ENCODE measurements at places on chromosomes 11 and 22. TPM values are rescaled to one million over a fixed set of nuclear protein-coding genes. Genes with fewer than 3 reads are reported as not detected.

The PLAAT5 gene
- not detected for total RNA-seq

GRCh38 chr11:6655790-6656583 lies at the start of gene DCHS1:
Gene DCHS1 (minus strand): TSS chr11:6655809. CDS start chr11:6641613, 14,196 bp downstream.
- no peak within 1 kb of the TSS for H3K27ac ChIP-seq
- no peaks in the 10 kb centered on the region for H3K36me3 ChIP-seq
- H3K27me3 ChIP-seq = peaks cover 15% of the 10 kb centered on the region
- H3K4me3 ChIP-seq = no peak within 1 kb of the TSS
- no peak for DNase-seq

GRCh38 chr11:112058103-112058502 lies 15.7 kb downstream of the PIH1D2 start:
- no peak overlapping the region for H3K27ac ChIP-seq
- no peaks in the 10 kb centered on the region for H3K27me3 ChIP-seq
- peaks cover 55% of the 10 kb centered on the region for H3K36me3 ChIP-seq
- no peak overlapping the region for H3K4me3 ChIP-seq
- DNase-seq = no peak

DNA sequence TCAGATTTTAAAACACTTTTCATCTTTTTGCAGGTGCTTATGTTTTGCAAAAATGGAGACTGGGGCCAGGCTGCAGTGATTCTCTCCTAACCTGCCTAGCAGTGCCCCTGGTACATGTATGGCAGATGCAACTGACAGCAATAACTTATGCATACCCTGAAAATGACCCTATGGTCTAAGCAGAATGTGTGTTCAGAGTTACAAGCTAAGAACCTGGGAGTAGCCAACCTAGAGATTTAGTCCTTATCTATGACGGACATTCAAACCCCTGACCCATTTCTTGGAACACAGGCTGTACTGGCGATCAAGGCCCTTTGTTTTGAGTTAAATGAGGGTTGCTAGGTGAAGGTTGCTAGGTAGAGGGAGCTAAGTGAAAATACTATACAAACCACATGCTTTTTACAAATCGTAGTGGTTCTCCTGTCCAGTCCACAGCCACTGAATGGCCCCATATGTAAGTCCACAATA lies 184.9 kb upstream of the SESN3 start:
- H3K4me1 ChIP-seq = no peaks in the 10 kb centered on the region
- no peaks in the 10 kb centered on the region for H3K36me3 ChIP-seq
- H3K27ac ChIP-seq = no peak overlapping the region
- H3K4me3 ChIP-seq = no peak overlapping the region
